Astrocyte of the spinal cord (primary cell): ENCODE measurements at places on chromosomes 6 and 20.
A peak's percentile ranks its signal among the peaks of the same experiment; 100 is the strongest.

DNA sequence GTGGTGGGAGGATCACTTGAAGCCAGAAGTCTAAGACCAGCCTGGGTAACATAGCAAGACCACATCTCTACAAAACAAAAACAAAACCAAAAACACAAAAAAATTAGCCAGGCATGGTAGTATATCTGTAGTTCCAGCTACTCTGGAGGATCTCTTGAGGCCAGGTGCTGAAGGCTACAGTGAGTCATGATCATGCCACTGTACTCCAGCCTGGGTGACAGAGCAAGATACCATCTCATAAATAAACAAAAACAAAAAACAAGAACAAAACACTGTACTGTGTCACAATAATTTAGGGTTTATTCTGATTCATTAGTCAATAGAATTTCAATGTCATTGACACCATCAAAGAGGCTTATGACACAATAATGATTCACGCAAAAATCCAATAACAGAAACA lies 1121.7 kb upstream of the MAP3K7 start:
- no peak for DNase-seq

DNA sequence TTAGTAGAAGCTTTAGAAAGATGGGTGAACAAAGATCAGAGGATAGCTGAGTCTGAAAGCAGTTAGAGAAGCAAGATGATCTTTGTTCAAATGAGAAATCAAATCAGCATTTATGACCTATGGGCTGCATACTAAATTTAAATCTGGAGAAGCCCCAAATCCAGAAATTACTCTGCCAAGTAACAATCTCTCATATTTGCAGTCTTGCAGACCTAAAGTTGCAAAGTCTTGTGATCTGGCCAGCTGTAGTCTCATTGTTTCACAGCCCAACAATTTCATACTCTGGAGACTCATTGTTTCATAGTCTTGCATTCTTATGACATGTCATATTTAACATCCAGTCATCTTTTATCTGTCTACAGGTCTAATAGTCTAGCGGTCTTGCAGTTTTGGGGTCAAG lies 364.9 kb upstream of the RSPO3 start:
- no peak for DNase-seq

GRCh38 chr6:132929141-132929540 lies 114.8 kb downstream of the RPS12 start:
- DNase-seq, result peak; percentile 50

GRCh38 chr6:95417856-95418255 lies 159.5 kb upstream of the MANEA start:
- DNase-seq, result no peak
